Activated CD4-positive, alpha-beta T cell treated with anti-CD3 and anti-CD28 coated beads, Interleukin-2, amount 50 U/mL, for 1 hour (primary cell): ENCODE measurements at places on chromosomes 2 and 18.

- DNase-seq: no peak
Observed at GRCh38 chr2:136997557-136997956, 232.2 kb downstream of the THSD7B start.

GRCh38 chr2:147603447-147603846 lies 241.4 kb upstream of the ACVR2A start:
- no peak for DNase-seq

DNA sequence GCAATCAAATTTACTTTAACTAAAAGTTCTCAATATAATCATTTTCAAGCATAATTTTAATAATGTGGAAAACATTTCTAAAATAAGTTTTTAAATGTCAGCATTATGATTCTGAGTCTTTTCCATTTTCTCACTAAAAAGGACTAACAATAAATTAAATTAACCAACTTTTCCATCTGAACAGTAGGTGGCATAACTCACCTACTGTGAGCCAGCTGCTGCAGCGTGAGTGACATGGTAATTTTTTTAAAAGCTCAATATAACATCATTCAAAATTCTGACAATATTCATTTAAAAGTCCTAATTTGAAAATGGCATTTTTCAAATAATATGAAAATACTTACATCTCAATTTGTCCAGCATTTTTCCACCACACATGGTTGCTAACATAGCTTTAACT lies 66.5 kb downstream of the DTNB start:
- no peak for DNase-seq

GRCh38 chr18:54973046-54973445 lies 13.8 kb upstream of the CCDC68 start:
- DNase-seq: no peak

GRCh38 chr2:236855866-236856847 lies 229.5 kb upstream of the COPS8 start:
- DNase-seq: no peak

GRCh38 chr2:121123268-121123667 lies 161.7 kb downstream of the TFCP2L1 start:
- no peak for DNase-seq

DNA sequence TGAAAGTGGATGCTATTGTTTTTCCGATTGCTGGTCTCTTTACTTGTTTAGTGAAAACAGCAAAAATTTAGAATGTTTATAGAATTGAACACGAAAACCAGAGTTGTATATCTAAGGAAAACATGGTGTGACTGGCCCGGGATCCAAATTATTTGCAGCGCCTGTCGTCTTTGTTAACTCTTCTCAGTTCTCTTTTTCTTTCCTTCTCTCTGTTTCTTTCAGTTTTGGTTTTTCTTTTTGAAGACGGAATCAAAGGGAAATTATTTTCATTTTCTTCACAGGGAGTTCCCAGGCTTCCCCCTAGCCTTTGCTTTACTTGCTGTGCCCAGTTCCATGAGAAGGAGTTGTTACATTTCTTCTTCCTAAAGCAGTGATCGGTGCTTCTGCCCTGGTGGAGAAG lies 76.0 kb downstream of the AGAP1 start:
- no peak for DNase-seq

GRCh38 chr2:105324732-105325131 lies 4.8 kb downstream of the TGFBRAP1 start:
- no peak for DNase-seq
